Peyer's patch (tissue), 4 donors: ENCODE measurements at places on chromosomes 1 and 21.

DNA sequence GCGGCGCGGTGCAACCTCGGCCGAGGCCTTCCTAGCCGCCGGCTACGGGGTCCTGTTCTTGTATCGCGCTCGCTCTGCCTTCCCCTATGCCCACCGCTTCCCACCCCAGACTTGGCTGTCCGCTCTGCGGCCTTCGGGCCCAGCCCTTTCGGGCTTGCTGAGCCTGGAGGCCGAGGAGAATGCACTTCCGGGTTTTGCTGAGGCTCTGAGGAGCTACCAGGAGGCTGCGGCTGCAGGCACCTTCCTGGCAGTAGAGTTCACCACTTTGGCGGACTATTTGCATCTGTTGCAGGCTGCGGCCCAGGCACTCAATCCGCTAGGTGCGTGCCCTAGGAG is 379 bp downstream of the PPCS start:
- no peak for DNase-seq

DNA sequence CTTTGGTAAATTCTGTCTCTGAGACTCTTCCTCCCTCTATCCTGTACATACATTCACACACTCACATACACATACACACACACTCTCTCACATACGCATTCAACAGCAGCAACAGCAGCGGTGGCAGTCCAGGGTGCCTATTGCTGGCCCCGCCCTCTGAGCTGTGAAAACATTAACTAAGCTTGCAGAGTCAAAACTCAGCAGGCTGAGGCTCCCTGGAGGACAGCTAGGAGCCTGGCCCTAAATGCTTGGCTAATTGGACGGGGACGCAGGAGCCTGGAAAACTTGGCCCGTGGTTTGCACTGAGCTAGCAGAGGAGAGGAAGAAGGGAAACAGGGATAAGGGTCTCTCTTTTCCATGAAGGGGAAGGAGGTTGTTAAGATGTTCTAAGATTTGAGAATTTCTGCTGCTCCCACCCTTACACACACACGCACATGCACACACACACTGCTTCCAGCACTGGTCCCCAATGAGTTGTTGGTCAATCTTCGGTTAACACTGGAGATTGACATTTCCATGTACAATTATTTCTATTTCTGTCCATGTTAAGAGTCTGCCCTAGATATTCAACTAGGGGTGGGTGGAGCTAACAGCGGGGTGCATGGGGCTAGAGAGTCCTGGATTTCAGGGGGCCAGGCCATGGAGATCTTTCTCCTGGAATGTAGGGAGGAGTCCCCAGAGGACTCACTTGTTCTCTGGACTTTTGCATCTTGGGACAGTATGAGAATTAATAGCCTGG is 94.2 kb downstream of the PLXNA2 start:
- DNase-seq, result no peak

DNA sequence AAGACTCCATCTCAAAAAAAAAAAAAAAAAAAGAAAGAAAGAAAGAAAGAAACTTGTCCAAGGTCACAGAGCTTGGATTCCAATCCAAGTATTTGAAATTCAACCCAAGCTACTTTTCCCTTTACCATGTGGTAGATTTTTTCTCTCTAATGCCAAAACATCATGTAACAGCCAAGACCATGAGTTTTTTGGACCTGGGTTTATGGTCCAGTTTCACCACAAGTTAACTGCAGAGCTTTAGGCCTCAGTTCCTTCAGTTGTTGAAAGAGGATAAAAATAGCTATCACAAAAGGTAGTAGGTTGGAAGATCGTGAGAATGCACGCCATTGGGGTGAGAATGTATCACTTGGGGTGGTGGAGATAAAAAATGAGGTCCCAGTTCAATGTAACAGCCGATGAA is 33.4 kb downstream of the ATP2B4 start:
- DNase-seq, result no peak

DNA sequence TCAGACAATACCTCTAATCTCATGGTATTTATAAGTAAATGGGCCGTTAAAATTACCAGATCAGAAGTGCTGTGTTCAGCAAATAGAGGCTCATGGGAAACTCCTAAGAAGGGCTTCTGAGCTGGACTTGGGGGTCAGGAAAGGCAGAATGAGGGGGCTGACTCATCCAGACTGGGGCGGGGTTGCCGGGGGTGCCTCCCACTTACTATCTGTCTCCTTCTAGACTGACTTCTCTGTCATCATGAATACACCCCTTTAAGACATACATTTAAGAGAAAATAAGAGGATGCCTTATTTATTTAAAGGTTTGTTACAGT is 96.0 kb upstream of the ERRFI1 start:
- no peak for DNase-seq

DNA sequence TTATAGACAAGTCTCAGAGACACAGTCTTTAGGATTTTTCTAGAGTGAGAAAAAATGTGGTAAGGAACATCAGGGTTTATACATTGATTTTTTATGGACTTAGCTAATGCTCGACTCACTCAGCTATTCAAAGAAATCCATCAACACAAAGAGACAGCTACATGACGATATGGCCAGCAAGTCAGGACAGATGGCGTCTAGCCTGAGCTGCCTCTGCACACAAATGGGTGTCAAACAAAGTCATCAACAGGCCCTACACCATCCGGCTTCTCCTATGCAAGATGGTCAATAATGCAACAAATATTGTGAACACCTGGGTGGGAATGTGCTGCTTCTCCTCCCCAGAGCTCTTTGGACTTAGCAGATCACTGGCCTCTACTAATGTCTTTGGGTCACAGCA is 13.3 kb upstream of the ERICH3 start:
- no peak for DNase-seq

DNA sequence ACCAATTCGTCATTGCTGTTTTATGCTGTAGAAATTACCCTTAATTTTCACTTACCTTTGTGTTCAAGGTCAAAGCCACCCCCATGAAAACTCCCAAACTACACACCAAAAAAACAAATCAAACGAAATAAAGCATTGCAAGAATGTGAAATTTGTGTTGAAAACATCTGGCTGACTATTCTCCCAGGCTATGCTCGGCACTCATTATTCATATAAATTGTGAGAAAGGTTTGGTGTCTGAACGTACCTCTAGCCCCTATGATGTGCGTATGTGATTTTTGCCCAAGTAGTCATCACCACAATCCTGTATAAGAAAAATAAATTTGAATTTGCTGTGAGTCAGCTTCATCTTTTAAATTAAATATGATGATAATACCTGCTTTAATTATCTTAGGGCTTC is 34.9 kb downstream of the ADAMTS1 start:
- no peak for DNase-seq

DNA sequence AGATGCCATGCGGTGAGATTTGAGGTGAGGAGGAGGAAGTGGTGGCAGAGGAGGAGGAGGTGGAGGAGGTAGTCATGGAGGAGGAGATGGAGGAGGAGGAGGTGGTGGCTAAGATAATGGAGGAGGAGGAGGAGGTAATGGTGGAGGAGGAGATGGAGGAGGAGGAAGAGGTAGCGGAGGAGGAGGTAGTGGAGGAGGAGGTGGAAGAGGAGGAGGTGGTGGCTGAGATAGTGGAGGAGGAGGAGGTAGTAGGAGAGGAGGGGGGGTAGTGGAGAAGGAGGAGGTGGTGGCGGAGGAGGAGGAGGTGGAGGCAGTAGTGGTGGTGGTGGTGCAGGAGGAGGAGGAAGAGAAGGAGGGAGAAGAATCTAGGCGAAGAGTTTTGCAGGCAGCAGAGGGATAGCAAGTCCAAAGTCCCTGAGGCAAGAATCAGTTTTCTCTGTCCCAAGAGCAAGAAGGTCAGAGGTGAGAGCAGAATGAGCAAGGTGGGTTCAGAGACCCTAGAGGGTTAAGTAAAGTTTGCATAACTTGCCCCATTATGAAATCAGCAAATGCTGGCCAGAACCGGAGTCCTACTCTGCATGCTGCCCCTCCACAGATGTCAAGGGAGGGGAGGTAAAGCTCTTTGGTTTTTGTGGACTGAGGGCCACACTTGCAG is 38.9 kb upstream of the GNPAT start:
- DNase-seq, result peak; percentile 16

DNA sequence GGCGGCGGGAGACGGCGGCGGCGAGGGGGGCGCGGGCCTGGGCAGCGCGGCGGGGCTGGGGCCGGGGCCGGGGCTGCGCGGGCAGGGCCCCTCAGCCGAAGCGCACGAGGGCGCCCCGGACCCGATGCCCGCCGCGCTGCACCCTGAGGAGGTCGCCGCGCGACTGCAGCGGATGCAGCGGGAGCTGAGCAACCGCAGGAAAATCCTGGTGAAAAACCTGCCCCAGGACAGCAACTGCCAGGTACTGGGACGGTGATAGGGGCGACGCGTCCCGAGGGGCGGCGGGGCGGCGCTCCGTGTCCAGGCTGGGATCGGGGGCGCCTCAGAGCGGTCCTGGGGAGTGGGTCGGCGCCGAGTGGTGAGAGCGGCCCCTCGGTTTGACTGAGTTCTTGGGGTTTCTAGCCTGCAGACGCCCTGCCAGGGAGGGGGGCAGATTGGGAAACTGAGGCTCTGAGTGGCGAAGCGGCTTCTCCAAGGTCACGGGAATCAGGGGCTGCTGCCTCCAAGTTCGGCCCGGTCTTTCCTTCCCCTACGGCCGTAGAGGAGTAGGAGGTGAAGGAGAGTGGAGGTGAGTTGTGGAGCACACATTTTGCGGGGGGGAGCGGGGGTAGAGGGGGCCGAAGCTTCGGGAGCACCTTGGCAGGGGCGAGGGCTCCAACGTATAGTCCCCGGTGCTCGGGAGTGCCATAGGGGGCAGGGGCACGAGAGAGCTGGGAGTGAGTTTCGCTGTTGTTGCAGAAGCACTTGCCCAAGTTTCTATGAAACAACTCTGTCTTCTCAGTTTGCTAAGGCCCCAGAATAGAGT is 508 bp downstream of the RAVER2 start:
- peak; percentile 33 for DNase-seq

DNA sequence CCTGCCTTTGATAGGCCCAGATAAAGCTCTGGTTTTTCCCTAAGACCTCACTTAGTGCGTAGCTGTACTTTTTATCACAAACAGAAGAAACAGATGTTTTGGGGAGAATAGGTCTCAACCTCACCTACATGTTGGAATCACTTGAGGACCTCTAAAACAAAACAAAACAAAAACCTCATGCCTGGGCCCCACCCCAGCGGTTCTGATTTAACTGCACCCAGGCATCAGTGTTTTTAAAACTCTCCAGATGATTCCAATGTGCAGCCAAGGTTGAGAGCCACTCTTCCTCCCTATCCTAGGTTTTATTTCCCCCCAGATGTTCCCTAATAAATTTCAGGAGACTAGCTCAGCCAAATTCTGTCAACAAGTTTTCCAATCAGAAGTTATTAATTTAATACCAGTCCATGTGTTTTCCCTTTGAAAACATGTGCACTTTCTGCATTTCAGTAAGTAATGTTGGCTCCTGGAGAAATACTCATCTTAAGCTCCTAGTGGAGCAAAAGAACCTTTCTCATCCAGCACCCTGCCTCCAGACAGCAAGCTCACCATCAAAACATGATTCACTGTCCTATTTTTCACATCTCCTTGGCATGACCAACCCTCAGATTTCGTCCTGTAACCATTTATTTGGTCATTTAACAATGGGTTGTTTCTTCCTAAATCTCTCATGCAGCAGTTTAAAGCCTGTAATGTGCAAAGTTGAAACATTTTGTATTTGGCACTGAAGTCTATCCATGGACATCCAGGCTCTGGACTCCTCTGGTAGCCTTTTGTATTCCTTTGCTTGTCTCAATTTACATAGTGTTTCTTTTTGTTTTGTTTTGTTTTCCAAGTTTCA is 27.5 kb downstream of the LRRC8C start:
- no peak for DNase-seq

DNA sequence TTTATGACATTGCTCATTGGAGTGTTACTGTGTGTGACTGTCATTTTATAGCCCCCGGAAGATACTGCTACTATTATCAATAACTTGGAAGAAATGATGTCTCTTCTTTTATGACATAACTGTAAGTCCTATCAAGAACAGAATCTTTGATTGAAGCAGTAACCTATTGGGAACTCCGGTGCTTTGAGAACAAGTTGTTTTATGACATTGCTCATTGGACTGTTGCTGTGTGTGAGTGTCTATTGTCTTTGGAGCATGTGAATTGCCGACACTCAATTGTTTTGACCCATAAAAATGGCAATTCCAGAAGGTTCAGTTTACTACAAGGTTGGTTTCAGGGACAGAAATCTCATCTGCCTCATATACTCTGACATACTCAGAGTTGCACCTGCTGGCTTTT is 8.0 kb downstream of the KCNK1 start:
- no peak for DNase-seq

- DNase-seq, result peak; percentile 83
These were observed 17.4 kb downstream of the TNFRSF1B start for GRCh38 chr1:12184008-12184681.

DNA sequence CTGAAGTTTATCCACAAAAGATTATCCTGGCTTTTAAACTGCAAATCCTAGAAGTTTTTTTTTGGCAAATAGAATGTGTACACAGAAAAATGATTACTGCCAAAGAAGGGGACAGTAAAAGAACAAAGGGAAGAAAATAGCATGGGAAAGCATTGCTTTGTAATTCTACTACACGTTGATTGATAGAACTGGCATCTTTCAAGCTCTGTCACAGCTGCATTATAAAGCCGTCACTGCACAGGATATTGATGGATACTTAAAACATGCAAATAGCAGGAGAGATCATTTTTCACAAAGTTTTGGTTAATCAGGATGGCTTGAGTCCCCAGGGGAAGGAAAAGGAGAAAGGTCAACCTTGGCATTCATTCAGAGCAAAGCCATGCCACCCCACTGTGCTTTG is 183.7 kb upstream of the RRP15 start:
- DNase-seq, result no peak

DNA sequence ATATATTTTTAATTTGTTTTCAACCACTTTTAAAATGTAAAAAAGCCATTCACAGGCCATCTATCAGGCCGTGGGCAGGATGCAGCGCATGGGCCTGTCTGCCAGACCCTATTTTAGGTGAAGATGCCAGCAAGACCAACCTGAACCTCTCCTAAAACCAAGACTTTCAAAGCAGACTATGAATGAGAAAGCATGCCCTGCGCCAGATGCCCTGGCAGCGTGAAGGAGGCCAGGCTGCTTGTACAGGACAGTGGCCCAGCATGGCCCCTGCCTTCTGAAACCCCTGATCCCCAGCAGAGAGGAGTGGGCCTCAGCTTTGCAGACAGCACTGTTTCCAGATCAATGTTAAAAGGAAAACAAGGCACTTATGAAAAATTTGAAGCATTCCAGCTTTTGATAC is 31.6 kb downstream of the WDR4 start:
- peak; percentile 14 for DNase-seq

- DNase-seq, result no peak
These were observed 17.1 kb upstream of the ETV3L start for GRCh38 chr1:157116737-157117103.

- no peak for DNase-seq
These were observed 58.3 kb downstream of the MSH4 start for GRCh38 chr1:75855010-75855409.
